GM20000 (cell line): ENCODE measurements at places on chromosomes 16 and 17.

DNA sequence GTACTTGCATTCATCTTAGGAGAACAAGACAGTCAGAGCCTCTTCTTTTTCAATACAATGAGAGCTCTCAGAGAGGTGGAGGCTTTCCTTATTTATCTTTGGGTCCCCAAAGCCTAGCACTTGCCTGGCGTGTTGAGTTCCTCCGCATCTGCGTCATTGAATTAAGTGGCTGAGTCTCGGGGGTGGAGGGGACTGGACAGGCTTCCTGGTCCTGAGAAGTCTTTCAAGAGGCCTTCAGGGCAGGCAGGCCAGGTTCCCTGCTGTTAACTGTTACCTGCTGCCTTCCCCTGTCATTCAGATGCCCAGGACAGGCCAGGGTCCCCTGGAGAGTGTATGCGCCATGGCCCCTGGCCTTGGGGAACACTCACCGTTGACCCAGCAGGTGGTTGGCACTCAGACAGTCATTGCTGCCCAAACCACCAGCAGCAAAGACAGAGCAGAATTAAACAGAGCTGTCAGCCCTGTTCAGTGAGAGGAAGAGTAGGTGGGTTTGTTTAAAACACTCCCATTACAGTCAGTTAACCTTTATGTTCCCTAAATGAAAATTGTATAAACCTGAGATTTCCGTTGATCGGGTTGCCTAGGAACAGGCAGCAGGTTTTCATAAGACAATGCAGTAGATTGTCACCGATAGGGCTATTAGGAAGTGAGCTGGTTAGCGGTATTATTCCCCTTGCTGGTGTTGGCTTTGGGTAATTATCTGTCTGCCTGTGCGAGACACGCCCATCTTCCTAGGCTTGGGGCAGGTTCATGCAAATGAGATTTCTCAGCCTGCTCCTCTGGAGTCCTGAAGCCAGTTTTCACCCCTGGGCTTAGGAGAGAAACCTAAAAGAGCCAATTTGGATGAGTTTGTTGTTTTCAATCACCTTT is 132.7 kb downstream of the CCDC182 start:
- DNase-seq = no peak

GRCh38 chr17:81339191-81339533 is 44.1 kb upstream of the SLC38A10 start:
- no peak for DNase-seq

DNA sequence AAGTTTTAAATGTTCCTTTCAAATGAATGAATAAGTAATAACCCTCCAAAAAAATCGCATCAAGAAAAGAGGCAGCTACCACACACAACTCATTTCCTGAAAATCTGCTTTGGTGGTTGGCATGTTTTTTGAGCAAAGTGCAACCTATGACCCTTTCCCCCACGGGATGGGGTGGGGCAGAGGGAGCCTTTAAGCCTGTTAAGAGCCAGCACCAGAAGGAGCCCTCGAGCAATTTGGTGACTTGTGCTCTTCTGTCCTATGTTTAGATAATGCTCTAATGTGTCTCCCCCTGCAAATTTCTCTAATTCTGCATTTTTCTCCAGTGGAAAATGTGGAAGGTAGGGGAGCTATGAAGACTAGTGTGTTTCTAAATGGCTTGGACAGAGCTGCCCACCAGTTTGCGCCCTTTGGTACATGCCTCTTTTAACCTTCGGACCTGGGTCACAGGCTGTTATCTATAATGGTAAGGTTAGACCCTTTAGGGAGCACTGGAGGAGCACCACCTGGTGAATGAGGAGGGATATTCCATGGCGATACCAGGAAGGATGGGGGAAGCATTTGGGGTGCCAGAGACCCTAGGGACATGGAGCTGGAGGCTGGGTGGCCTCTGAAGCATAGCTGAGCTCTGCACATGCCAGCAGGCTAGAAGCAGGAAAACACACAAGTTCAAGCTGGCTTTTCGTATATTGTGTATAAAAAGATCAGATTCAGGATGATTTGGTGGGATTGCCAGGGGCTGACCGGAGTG is 1.6 kb downstream of the PYCARD start:
- no peak for DNase-seq

DNA sequence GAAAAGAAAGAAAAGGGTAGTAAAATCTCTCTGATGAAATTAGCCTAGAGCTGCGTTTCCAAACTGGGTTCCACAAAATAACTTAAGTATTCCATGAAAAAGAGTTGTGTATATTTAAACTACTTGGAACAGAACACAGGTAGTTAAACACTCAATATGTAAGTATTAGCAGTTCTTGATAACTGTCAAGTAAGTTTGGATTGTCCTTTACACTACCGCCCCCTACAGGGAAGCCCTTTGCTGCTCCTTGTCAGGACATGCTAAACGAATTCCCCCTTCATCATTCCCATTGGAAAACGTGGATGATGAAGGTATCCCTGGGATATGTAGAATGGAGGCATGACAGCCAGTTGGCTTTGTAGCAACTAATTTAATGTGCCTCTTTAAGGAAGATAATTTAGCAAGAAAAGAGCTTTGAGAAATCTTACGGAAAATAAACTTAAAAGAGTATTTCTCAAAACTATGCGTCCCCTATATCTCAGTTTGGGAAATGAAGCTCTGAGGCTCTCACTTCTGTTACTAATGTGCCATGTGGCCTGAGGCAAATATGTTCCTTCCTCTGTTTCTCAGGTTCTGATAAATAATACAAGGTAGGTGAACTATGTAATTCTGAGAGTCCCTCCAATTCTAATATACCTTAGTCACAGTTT is 18.8 kb downstream of the NCBP3 start:
- DNase-seq = peak; percentile 49

GRCh38 chr17:62017912-62018311 is 47.2 kb downstream of the MED13 start:
- no peak for DNase-seq

DNA sequence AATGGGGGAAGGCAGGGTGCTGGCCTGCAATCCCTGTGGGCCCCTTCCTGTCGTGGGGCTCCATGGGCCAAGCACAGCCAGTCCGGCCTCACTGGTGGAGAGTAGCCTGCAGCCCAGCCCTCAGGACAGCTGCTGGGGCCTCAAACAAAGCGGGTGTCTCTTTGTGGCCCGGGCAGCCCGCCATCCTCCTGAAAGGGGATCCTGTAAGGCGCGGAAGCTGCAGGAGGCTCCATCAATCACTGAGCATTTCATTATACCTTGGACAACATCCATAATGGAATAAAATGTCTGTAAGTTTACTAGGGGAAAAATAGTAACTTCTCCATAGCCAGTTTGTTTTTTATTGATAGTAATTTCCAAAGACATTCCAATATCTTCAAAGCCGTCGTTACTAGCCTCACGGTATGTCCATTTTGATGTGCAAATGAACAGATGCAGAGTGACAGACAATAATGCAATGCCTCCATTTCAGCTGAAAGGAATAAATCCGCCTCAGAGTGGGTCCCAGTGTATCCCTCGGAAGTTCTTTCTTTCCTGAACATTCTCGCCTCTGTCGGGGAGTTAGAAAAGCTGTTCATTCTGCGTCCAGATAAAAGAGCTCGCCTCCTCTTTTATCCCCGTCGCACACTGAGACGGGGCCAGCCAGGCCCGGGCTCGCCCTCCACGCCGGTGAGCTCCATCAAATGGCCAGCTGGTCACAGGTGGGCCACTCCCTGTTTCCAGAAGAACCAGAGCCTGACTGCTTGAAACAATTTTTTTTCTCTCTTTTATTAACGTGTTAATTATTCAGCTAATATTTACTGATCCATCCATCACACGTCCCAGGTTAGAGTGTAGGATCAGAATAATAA is 14.4 kb downstream of the WSCD1 start:
- DNase-seq = no peak

DNA sequence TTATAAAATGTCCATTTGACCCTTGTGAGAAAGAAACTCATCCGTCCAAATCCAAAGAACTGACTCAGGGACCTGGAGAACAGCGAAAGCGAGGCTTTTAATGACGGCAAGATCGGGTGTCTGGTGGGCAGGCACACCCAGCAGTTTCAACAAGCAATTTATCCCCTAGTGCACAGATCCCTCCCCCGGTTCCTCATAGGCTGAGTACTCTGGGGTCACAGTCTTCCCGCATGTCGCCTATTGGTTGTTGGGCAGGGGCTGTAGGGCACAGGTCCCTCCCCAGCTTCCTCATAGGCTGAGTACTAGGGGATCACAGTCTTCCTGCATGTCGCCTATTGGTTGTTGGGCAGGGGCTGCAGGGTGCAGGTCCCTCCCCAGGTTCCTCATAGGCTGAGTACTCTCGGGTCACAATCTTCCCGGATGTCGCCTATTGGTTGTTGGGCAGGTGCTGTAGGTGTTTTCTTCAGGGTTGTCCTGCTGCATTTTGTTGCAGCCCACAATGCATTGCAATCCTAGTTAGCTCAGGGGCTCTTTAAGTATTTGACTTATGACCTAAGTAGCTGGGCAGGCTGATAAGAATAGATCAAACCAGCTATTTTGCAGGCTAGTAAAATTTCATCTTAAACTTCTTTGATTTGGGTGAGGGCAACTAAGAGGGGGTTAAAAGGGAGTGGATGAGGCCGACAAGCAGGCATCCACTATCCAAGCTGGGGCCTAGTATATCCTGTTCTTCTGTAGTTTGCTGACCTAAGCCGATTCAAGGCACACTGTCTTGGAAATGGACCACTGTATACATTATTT is 3.6 kb upstream of the UTS2R start:
- DNase-seq = no peak

- peak; percentile 98 for DNase-seq
Measured at GRCh38 chr16:2673066-2673999, 9.0 kb upstream of the KCTD5 start.

DNA sequence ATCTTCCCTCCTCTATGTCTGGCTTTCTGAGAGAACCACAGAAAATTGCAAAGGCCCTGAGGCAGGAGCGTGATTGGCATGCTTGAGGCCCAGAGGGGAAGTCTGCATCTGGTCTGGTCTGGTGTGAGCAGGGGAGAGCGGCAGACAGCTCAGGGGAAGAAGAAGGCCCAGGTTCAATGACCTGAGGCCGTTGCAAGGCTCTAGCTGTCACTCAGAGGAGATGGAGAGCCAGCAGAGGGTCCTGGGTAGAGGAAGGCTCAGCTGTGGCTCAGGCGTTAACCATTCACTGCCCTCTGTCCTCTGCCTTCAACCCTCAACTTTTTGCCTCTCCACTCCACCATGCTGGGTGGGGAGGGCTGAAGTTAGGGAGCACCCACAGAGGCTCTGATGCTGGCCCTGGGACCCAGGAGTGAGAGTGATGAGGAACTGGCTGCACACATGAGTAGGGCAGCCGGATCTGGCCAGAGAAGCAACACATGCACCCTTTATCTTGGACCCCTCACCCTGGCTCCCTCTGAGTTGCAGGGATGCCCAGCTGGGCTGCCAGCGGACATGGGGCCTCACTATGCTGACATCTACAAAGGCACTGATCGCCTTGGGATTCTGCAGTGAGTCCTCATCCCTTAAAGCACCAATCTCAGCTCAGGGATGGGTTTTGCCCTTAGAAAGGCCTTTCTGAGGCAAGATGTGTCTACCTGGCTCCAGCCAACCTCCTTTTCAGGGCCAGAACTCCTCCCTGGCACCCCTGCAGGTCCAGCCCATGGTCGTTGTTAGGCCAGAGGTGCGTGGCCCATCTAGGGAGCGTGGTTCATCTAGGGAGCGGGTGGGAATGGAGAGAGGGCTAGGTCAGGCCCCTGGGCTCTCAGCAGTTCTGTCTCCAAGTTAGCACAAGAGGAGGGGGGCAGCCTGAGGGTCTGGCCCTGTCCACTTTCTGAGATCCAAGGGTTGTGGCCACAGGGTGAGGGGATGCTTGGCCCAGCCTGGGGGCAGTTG is 7.7 kb upstream of the KRTAP17-1 start:
- DNase-seq = no peak

- DNase-seq = no peak
Measured at GRCh38 chr17:44061446-44061845, 5.0 kb downstream of the LSM12 start.

DNA sequence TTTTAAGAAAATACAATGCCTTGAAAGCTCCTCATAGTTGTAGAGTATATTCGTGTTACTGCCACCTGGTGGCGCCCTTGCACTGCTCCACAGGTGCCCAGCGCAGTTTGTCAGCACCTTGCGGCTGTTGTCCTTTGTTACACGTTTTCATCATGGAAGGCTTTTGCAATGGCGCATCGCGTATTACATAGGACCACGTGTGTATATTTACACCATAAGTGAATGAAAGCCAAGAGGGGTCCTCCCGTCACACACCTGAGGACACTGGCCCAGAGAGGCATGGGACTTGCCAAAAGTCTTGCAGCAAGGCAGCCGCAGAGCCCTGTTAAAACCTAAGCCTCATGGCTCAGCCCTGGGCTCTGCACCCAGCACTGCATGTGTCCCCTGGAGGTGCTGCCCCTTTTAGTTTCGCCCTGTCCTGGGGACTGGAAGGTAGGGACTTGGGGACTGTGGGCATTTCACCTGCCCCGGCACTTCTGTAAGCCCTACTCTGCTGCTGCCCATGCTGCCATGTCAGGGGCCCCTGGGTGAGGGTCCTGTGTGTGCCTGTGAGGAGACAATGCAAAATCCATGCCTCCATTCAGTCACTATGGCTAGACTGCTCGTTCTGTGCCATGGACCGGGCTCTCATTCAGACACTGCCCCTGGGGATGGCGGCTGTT is 24.3 kb downstream of the POLR3E start:
- peak; percentile 85 for DNase-seq

DNA sequence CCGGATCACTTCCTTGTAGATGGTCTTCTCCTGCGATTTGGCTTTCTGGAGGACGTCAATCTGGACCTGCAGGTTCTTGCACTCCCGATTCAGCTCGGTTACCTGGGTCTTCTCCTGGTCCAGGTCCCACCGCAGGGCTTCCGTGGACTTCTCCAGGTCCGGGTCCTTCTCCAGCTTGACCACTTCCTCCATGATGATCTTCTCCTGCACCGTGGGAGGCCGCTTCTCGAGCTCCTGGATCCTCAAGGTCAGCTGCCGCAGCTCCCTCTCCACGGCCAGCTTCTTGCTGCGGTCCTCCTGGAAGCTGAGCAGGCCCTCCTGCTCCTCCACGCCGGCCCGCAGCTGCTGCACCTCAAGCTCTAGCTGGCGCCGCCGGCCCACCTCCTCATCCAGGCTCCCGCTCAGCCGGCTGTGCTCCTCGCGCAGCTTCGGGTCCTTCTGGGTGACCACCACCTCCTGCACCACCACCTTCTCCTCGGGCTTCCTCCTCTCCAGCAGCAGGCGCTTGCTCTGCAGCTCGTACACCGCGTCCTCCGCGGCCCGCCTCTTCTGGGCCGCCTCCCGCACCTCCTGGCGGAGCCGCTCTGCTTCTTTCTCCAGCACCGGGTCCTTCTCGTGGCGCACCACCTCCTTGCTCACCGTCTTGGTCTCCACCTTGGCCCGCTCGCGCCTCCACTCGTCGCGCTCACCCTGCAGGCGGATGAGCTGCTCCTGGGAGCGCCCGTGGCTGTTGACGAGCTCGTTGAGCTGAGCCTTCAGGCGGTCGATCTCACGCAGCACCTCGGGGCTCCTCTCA is 8.2 kb downstream of the CDK3 start:
- DNase-seq = no peak

- DNase-seq = peak; percentile 81
Measured at GRCh38 chr17:42407289-42407836, 15.7 kb downstream of the CAVIN1 start.
